Brain microvascular endothelial cell (primary cell): ENCODE measurements at places on chromosomes 11 and 22.

DNA sequence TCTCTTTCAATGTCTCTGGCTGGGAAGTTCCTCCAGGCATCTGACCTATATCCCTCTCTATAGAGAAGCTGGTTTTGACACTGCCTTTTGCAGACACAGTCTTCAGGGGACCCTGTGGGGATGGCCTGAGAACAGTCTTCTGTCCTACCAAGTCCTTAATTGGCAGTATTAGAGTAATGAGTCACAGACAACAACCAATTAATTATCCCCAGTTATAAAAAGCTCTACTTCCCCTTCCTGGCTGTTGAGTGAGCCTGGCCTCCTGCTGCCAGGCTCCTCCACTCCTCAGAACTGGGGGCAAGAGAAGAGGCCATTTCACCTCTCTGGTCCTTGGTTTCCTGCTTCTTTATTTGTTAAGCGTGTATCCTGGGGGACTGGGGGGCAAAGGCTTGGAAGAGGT lies 41.2 kb upstream of the KLHL35 start:
- DNase-seq = no peak

DNA sequence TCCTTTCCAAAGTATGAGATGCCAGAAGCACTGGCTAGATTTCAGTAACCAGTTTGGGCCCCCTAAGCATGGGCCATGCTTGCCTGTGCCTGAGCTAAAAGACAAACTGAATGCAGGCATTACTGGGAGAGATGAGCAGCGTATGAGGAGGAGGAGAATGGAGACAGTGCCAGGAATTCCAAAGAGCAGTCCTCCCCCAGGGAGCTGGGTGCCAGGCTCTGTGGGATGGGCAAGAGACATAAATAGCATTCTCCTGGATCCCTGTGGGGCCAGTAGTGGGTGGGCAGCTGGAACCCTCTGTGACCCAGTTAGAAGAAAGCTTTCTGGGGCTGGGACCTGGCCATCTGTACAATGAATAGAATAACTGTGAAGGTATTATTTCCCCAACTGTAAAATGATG lies 235.6 kb downstream of the KCNA4 start:
- DNase-seq = no peak

DNA sequence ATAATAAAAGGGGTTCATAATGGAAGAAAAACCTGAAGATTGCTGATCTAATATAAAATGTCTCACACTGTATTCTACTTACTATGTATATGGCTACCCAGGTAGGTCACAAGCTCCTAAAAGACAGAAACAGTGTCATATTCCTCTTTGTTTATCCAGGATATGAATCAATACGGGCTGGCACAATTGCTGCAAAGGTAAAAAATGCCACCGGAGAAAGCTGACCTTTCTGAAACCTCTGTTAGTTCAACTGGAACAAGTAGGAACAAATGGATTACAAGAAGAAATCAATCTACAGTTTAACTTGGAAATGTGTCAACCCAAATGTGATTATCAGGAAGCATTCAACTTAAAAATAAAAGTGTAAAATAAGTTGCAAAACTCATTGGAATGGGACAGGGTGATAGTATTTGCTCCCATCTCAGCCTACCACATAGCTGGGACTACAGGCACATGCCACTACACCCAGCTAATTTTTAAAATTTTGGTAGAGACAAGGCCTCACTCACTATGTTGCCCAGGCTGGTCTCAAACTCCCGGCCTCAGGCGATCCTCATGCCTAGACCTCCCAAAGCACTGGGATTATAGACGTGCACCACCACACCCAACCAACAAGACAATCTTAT lies 27.6 kb downstream of the SLC35F2 start:
- DNase-seq = no peak

DNA sequence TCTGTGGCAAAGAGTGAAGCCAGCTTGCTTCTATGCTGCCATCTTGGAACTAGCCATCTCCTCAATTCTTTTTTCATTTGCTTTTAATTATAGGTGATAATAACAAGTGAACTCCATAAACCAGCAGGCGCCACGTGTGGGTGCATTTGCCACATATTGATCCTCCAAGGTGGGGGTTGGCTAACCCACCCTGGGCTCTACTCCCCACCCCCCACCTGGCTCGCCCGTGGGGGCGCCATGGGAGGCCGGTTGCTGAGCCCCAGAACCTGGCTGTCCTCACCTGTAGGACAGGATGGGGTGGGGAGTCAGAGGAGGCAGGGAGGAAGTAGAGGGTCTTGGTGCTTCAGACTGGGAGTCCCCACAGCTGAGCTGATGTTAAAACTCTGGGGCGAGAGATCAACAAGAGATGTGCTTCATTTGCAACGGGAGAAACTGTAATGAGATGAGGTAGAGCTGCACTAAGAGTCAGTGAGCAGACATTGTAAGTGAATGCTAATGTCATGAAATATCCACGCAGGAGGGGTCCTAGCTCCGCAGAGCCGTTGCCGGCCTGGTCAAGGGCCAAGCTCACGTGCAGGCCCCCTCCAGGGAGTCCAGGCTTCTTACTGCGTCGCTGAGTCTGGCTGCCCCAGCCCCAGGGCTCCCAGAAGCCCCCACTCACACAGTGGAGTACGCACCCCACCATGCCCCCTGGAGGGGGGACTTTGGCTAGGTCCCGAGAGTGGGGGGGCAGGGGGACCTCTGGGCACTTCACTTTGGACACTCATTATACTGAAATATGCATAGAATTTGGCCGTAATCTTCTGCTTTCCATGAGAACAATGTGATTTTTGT lies 59.4 kb downstream of the BRD1 start:
- no peak for DNase-seq

- no peak for DNase-seq
Observed at GRCh38 chr11:78441956-78442355, 24.3 kb upstream of the GAB2 start.

GRCh38 chr11:88179141-88179540 lies 3.9 kb upstream of the RAB38 start:
- DNase-seq = peak; percentile 44

DNA sequence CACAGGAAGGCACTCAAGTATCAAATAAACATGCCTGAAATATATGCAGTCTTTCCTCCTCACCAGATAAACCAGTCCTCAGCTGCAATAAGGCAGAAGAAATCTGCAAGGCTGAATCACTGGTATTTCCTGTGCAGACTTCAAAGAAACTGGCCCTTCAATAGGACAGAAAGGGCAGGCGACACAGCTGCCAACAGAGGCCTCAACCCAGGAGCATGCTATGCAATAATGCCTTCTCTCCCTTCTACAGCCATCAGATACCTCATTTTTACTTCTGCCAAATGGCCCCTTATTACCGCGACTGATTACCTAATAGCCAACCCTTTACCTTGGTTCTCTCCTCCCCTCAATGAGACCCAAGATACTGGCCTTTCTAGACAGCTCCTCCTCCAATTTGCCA lies 8.0 kb downstream of the NUMA1 start:
- peak; percentile 72 for DNase-seq

DNA sequence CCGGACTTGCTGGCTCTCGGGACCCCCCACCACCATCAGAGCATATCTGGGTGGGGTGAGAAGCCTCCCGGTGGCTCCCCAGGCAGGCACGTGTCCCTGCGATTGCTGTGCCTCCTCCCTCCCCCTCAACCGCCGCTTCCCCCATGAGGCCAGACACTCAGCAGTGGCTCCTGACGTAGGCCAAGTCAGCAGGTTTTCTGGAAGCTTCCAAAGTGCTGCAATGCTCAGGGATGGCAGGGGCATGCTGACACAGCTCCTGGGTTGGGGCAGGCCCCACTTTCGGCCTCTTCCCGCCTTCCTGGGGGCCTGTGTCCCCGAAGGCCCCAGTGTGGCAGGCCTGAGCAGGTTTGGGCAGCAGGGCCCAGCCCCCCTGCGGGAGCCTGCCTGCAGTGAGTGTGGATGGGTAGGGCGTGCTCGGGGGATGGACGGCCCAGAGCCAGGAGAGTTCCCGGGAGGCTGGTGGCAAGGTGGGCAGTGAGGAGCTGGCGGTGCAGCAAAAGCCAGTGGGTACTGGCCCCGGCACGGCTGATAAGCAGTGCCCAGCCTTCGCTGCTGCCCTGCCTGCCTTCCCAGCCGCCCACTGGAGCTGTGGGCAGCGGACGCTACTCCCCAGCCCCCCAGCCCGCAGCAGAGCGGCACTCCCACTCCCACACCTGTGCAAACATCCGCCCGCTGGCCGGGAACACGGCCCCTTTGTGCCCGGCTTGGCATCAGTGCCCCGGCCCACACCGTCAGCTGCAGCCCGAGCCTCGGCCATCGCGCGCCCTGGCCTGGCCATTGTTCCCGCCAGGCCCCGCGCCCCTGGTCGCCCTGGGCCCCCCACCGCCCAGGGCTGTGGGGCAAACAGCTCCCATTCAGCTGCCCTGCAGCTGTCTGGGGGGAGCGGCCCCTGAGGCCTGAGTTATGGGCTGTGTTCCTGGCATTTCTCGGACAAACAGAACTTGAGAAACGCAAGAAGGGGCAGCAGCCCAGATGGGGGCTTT lies 125.0 kb downstream of the KCNQ1OT1 start:
- no peak for DNase-seq

GRCh38 chr11:59865031-59865430 lies 1.3 kb downstream of the TCN1 start:
- peak; percentile 35 for DNase-seq

GRCh38 chr11:8775332-8775731 lies 92.7 kb downstream of the RPL27A start:
- DNase-seq = no peak
